ENCODE measurements at places on chromosomes 1 and 21. TPM values are rescaled to one million over a fixed set of nuclear protein-coding genes. Genes with fewer than 3 reads are reported as not detected.

DNA sequence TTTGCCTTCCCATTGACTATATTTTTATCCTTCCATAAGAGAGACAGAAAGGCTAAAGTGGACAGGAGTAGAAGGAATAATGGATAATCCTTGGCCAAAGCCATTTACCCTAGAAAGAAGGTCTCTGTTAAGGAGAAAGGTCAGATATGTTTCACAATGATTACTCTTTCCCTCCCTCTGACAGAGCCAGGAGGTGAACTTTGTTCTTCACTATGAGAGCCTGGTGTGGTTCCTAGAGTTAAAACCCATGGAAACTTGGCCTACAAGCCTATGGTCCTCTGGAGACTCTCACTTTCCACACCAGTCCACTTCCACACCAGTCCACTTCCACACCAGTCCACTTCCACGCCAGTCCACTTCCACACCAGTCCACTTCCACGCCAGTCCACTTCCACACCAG, 479.9 kb upstream of the ZP4 start:
- no peak for DNase-seq

- DNase-seq: no peak
These were observed 4.6 kb upstream of the FNDC10 start for GRCh38 chr1:1604374-1605033.

GRCh38 chr1:218444588-218444987, 99.5 kb downstream of the TGFB2 start:
- DNase-seq: no peak

Gene CCDC190
- 0.14 TPM for total RNA-seq

DNA sequence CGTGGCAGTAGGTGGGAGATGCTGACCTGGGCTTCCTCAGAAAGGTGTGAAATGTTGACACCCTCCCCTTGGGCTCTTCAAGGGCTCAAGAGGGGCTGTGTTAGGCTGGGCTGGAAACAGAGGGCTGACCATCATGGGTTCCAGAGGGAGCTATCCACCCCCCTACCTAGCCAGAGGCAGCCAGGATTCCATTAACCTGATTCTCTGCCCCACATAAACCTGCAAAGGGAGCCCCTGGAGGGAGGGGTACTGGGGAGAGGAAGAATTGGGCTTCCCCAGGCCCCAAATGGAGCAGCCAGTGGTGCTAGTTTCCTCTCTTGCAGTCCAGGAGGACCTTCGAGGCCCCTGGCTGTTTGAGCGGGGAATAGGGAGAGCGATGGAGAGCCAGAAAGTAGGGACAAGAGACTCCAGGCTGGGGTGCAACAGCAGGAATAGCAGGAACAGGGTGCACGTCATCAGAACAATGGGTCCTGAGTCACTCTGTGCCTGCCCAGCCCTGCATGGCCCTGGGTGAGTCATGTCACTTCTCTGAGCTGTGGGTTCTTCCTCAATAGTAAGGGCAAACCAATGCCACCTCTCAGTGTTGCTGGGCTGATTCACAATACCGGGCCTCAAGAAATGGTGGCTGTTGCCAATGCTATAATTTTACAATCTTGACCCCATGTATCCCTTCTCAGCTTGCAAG, 121.2 kb downstream of the EPHB2 start:
- no peak for DNase-seq

DNA sequence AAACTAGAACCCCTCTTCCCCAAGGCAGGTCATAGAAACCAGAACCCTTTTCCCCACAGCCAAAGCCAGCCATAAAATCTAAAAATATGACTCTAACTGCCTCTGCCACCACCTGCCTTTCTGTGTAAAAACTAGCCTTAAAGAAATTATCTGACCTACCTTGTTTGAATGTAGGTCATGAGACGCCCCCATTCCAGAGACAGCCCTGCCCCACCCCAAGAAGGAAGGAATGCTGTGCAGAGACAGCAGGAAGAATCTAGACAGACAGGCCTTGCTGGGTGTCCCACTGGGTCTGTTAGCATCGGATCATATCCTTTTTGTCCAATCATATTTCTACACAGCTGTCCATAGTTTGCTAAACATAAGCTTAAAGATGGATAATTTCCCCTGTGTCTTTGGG, 128.4 kb upstream of the RAB4A start:
- DNase-seq: no peak

Gene SYPL2
- 0.33 TPM for total RNA-seq

DNA sequence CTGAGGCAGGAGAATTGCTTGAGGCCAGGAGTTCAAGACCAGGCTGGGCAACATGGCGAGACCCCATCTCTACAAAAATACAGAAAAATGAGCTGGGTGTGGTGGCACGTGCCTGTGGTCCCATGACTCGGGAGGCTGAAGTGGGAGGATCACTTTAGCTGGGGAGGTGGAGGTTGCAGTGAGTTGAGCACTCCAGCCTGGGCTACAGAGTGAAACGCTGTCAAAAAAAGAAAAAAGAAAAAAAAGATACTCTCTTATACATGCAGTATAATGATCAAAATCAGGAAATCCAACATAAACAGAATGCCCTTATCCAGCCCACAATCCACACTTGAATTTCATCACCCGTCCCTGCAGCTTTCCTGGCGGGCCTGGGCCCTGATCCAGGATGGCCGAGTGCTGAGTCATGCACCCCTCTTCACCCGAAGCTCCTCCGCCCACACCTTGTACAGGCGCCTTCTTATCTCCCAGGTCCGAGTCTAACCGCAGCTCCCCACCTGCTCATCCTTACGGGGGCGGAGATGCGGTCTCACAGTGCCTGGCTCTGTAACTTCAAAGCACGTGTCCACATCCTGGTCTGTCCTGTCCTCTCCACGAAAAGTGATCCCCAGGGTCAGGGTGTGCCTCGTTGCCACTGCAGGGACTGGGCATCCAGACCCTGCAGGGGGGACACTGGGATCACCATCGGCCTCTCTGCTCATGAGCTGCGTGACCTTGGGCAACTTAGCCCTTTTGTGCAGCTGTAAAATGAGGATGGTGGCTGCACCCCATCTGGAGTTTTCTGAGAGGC, 120.2 kb upstream of the SLC45A1 start:
- DNase-seq: no peak

DNA sequence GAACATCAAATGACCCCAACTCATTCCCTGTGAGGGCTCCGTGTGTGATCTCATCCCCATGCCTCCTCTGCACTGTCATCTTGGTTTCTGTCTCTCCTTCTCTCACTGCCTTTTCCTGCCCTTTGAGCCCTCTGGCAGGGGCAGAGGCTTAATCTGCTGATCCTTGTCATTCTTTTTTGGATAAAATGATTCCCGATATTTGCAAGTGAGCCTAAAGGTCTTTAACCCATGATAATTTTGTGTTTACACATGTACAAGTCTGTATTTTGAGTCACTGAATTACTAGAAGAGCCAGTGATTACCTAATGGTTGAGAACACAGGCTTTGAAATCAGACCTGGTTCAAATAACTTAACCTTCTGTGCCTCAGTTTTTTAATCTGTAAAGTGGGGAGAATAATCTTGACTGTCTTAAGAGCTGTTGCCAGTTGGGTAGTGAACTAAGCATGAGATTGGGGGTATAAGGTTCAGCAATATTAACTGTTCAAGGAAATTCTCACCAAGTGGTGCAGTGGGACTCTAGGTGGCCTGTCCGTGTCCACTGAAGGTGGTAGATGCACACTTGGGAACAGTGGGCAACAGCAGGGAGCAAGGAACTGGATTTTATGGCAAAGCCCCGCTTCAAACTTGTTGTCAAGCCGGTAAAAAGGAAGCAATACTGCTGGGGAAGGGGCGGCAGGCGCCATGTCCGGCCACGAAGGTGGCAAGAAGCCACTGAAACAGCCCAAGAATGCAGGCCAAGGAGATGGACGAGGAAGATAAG, 1.6 kb downstream of the ECHDC2 start:
- DNase-seq: no peak

Gene AMY1A
- not detected for total RNA-seq

Gene GSTM1
- 6.6 TPM for total RNA-seq

- no peak for DNase-seq
These were observed 207.2 kb downstream of the ZC3H11B start for GRCh38 chr1:219405531-219406331.

GRCh38 chr21:45994086-45994661, 12.6 kb downstream of the COL6A1 start:
- peak; percentile 67 for DNase-seq

DNA sequence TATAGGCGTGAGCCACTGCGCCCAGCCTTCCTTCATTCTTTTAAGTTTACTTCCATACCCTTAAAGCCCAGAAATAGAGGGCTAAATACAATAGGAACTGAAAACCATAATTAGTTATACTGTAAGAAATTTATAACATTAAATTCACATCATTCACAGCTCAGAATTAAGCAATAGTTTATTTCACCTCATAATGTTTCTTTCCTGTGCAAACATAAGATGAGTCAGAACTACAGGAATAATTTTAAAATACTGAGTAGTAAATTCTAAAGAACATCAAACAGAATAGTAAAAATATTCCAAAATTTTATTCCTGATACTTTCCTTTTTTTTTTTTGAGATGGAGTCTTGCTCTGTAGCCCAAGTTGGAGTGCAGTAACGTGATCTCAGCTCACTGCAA, 24.1 kb downstream of the POGZ start:
- no peak for DNase-seq

Gene LRRC39
- total RNA-seq: 0.40 TPM

Gene LAMTOR2
- 55.6 TPM for total RNA-seq

DNA sequence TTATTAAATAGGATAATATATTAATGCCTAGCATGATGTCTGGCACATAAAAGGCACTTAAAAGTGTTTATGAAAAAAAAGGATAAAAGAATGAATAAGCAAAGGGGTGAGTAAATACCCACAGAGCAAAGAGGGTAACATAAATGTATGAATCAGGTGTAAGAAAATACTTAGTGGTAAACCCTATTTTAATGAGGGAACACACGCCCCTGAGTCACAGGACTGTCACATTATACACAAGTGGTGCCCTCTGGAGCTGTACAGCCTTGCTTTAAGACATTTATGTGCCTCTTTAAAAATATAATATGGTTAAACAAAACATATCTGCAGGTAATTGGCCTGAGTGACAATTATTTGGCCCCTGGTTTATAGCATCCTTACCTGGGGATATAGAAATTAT, 78.1 kb upstream of the PTBP2 start:
- no peak for DNase-seq

DNA sequence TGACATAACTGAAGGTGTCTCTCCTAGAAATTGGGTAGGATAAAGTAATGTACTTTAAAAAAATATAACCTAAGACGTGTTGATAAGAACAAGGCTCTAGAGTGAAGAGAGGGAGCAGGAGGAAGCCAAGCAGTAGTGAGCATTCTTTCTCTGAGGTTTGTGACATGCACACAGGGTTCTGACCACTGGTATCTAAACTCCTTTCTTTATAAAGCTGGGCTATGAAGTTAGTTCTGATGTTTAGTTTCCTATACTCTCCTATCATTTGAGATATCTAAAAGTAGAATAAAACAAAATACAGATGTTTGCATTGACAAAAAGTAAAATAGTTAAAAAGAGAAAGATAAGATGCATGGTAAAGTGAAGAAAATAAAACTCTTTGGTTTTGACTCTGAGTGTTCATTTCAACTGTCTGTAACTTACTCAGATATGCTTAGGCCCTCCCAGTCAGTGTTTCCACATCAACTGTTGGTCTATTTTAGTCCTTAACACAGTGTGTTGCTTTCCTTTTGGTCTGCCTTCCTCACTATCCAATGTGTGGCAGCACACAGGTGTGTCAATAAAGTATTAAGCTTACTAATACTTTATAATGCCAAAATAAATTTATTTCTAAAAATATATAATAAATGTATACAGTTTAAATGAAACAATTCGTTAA, 543.5 kb downstream of the PTPRC start:
- no peak for DNase-seq

Gene RGS8
- total RNA-seq: 0.33 TPM

GRCh38 chr1:22750685-22751051, 40.0 kb downstream of the EPHB2 start:
- DNase-seq: no peak

Gene C4BPB
- 0.36 TPM for total RNA-seq

GRCh38 chr1:180912211-180912800, 391 bp upstream of the KIAA1614 start:
- DNase-seq: no peak

DNA sequence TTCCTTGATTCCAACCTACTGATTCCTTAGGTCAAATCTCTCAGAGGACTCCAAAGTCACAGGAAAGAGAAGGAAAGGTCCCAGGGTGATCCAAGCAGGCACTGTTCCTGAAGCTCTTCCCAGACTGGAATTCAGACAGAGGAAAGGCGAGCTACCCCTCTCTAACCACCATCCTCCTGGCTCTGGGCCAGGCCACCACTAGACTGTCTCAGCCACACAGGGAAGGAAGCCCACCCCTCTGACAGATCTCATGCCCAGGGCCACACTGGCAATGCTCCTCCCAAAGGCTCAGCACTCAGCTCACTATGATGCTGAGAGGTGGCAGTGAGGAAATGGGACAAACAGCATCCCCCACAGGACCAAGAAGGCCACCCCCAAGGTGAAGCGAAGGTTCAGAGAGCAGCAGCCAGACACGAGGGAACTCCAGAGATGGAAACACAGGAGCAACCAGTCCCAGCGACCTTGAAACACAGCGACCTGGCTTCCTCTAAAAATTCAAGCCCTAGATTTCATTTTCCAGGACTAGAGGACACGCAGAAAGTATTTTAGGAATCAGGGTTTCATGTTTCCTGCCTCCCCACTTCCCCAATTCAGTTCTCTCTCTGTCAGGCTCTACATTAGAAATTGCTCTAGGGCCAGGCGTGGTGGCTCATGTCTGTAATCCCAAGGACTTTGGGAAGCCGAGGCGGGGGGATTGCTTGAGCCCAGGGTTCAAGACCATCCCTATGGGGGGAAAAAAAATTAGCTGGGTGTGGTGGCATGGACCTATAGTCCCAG, 18.8 kb downstream of the PIK3C2B start:
- DNase-seq: no peak

DNA sequence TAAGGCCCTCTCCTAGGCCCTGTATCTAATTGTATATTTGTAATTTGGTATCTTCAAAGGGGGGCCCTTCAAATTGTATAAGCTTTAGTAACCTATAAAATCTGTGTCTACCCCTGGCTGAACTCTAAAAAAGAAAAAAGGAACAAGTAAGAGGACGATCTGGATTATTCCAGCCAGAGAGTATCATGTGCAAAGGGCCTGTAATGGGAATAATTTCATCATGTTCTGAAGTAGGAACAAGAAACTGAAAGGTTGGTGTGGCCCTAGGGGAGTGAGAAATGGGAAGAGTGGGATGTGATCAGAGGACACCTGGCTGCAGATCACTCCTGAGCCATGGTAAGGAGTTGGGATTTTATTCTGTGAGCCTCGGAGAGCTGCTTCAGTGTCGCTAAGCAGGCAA, 14.7 kb downstream of the PTAFR start:
- no peak for DNase-seq

- no peak for DNase-seq
These were observed 180.0 kb downstream of the RASAL2 start for GRCh38 chr1:178273707-178274410.

Gene C1orf116
- total RNA-seq: 108 TPM

GRCh38 chr1:47469910-47470309, 32.1 kb downstream of the FOXD2 start:
- no peak for DNase-seq

Gene SLC2A5
- total RNA-seq: 2.7 TPM

Gene C1orf141
- not detected for total RNA-seq

Gene ASTN1
- total RNA-seq: 1.8 TPM

GRCh38 chr1:63624911-63625310, 31.7 kb downstream of the PGM1 start:
- DNase-seq: no peak

- DNase-seq: no peak
These were observed 476.0 kb upstream of the CAMK1G start for GRCh38 chr1:209107535-209107934.

Gene TNFRSF25
- total RNA-seq: 29.4 TPM

Gene FCAMR
- total RNA-seq: not detected

Data from type B pancreatic cell (in vitro differentiated cells).